DMS 273 treated with DMSO at 0.1 percent for 48 hours (cell line): ENCODE measurements at places on chromosomes 11 and 22.
A peak's percentile ranks its signal among the peaks of the same experiment; 100 is the strongest.

DNA sequence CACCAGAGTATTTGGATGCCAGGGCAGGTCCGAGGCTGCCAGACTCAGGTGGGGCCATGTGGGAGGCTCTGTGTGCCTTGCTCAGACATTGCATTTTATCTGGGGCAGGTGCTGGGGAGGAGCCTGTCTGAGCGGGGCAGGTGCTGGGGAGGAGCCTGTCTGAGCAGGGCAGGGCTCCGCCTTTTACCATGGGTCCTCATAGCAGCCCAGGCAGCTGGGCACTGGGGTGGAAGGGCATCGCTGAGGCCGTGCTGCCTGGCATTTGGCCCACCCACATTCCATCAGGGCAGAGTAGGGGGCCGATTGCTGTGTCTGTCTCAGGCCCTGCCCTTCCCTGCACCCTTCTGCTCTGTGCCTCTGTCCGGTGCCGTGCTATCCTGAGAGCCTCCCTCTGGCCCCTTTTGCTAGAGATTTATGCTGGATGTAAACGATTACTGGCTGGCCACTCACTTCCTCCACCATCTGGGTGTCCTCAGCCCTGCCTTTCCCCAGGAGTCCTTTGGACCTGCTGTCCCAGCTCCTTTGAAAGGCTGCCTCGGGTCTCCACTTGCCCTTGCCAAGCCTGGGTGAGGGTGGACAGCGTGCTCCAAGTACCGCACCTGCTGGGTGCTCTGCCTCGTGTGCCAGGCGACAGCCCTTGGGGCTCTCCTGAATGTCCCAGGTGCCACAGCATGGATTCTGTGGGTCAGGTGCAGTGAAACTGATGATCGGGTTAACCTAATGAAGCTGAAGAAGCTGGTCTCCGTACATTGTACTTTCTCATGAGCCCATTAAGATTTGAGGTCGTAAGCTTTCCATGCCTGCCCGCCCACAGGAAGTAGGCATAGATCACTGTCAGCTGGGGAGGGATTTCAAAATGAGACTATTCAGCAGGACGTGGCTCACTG is 281.6 kb downstream of the TBC1D22A start:
- no peak for DNase-seq

GRCh38 chr11:72239849-72240460 is 4.0 kb downstream of the PHOX2A start:
- DNase-seq: no peak

GRCh38 chr22:35835998-35836691 is 118.5 kb downstream of the APOL5 start:
- DNase-seq: peak; percentile 52

GRCh38 chr11:2133241-2134021 is 5.8 kb downstream of the IGF2 start:
- no peak for DNase-seq

- DNase-seq: no peak
Observed at GRCh38 chr11:122293296-122294023, 177.4 kb upstream of the BLID start.

- DNase-seq: no peak
Observed at GRCh38 chr11:58391879-58392278, 14.8 kb downstream of the OR5B3 start.

- DNase-seq: no peak
Observed at GRCh38 chr11:65454311-65454695, 31.7 kb downstream of the NEAT1 start.

GRCh38 chr11:121540627-121541026 is 87.9 kb upstream of the SORL1-AS1 start:
- DNase-seq: no peak

- no peak for DNase-seq
Observed at GRCh38 chr11:72001285-72001684, 2.6 kb downstream of the IL18BP start.

DNA sequence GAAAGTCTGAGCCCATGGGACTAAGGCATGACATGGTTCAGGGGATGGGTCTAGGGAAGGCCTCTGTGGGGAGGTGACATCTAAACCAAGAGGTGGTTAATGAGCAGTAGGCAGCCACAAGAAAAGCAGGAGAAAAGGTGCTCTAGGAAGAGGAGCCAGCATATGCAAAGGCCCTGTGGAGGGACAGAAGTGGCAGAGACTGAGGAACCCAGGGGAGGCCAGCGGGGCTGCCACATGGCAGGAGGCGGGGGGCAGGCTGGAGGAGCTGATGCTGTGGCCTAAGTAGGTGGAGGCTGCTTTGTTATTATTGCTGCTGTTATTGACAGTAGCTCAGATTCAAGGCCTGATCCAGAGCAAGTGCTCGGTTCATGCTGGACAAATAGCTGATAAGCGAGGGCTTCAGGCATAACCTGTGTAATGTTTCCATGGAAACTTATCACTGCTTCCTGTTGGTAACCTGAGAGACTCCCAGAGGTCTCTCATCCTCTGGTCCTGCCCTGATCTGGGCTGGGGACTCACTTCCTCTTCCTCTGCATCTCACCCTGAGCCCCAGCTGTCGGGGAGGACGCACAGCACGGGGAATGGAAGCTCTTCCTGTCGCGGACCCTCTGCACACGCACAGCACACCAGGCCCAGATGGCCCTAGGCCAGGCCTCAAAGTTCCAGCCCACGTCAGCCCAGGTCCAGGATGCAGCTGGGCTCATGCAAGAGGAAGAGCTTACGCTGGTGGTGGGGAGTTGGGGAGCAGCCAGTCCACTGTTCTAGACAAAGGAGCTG is 75.2 kb upstream of the TP53I11 start:
- DNase-seq: no peak
